Stimulated activated CD8-positive, alpha-beta memory T cell treated with anti-CD3 and anti-CD28 coated beads, Interleukin-2, amount 100 ng/mL, for 1 hour (primary cell): ENCODE measurements at places on chromosomes 5 and 9.

DNA sequence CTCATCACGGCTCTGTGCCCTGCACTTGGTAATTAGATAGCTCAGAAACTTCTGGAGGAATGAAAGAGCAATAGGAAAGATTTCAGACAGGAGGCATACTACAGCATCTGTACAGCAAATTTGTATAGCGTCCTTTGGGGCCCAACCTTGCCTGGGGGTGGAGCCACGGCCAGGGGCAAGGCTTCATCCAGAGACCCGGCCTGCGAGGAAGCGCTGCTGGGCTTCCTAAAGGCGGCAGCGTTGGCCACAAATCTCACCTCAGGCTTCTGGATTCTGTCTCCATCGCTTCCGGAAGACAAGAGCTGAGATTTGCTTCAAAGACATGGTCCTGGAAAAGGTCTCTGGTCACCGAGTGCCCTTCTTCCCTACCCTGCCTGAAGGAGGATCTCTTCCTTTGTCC, 12.2 kb upstream of the SPATA31D1 start:
- DNase-seq = no peak

- no peak for DNase-seq
Observed at GRCh38 chr5:9447691-9448090, 98.2 kb downstream of the SEMA5A start.

GRCh38 chr9:93105620-93106019, 9.6 kb downstream of the CARD19 start:
- DNase-seq = no peak

DNA sequence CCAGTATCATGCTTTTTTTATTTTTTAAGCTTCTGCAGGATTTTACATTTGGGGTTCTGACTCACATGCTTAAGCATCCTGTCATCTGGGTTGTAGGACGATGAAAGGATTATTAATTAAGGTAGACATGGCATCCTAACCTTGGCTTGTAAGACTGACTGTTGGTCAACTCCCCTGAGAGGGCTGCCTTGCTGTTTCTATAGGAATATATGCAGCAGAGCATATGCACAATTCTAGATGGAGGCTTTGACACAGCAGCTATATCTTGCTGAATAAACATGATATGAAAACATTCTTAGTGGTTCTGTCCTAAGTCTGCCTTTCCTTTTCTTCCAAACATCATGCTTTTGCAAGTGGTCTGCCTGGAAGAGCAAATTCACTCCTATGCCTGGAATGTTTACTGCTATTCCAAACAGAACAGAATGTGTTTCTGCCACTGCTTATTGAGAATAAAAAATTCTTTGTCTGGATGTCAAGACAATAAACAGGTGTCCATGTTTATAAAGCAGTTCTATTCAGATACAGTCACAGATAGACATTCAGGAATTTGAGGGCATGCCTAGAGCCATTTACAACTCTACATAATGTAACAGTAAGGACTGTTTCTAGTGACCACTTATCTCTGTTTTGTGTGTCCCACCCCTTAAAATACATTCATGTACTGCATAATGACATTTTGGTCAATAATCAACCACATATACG, 166.2 kb upstream of the PPP2R2B start:
- DNase-seq = no peak

DNA sequence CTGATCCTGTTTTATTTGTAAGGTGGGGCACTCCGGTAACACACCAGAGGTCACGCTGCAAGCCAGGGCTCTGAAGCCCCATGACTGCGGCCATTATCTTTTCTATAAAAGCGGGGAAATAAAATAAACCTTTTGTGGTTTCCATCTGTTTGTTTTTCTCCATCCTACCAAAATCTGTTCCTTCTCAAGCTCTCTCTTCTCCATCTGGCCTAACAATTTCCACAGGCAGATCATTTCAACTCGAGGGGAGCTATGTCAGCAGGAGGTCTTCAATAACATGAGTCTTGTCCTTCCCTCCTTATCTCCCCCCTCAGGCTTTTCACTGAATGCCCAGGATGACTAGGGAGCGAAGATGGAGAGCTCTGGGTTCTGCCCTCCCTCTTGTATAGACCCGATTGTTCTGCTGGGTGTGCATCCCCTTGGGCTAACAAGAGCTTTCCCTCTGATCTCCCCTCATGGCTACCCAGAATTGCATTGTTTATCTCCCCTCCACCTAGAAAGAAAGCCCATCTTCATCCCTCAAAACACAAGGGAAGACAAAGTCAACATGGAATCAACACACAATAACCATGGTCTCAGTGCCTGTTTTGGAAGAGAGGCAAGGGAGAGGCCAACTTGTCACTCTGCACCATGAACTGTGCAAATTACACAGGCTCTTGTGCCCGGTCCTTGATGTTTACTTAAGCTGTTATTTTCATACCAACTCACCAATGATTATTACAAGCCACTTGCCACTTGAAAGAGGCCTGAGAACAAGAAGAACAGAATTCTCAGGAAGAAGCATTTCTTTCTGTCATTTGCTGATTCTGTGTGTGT, 187.8 kb downstream of the FANCC start:
- no peak for DNase-seq

DNA sequence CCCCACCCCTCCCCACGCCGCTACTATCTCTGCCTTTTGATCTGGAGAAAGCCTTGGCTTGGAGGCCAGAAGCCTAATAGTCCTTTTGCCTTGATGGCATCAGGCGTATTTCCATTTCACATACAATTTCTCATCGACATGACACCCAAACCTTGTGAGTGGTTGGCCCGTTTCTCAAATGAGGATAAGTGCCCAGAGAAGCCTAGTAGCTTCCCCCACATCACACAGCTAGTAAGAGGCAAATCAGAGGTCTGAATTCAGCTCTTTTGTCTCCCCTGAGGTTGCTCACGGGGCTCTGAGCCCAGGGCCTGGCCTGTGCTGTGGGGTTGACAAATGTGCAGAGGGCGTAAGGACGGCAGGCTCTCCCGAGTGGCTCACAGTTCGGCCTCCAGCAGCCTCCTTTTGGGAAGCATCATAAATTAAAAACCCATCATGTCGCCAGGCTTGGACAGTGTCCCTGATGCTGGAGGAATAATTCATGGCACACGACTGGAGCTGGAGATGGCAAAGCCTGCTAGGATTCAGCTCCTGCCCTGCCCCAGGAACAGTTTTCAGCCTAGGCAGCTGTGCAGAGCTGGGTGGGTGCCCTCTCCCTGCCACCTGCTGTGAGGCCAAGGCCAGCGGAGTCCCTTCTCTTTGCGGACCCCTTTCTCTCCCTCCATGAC, 263.8 kb downstream of the NSG2 start:
- no peak for DNase-seq

GRCh38 chr9:130518943-130519799, 60.2 kb upstream of the FUBP3 start:
- DNase-seq = no peak

DNA sequence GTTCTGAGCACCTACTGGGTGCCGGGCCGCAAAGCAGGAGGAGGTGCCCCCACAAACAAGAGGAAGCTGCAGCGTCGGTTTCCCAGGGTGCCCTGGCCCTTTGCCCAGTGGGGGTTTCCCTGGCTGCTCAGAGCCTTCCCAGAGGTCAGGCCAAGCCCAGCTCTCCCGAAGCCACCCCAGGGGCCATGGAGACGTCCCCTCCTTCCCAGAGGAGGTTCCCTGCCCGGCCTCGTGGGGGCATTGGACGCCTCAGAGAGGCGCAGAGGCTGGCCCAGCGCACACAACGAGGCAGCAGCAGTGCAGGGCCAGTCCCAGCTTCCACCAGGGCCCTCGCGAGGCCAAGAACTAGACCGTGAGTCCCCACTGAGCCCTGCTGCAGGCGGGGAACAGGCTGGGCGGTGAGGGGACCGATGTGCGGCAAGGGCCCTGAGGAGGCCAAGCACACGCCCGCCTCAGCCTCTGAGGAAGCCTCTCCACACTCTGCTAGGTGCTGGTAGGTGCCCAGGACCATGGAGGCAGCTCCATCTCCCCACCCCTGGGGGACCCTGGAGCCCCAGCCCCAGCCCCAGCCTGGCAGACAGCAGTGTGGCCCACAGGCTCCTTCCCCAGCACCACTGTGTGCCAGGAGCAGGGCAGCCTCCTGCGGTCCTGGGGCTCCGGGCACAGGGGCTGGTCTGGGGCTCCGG, 7.0 kb downstream of the DIPK1B start:
- DNase-seq = no peak

DNA sequence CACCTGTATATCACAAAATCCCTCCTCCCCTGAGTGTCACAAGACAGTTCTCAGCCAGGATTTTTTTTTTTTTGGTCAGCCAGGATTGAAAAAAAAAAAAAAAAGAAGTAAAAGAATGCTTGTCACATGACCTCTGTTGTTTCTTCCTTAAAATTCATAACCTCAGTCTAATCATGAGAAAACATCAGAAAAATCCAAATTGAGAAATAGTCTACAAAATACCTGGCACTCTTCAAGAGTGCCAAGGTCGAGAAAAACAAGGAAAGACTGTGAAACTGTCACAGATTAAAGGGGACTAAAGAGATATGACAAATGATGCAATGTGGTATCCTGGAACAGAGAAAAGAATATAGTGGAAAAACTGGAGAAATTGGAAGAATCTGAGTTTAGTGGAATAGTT, 58.5 kb upstream of the SUB1 start:
- DNase-seq = no peak

- no peak for DNase-seq
Observed at GRCh38 chr5:54717459-54717858, 199.9 kb downstream of the SNX18 start.

- no peak for DNase-seq
Observed at GRCh38 chr5:91293131-91293530, 90.0 kb downstream of the ARRDC3 start.

GRCh38 chr5:73603998-73604397, 22.0 kb upstream of the ARHGEF28 start:
- DNase-seq = no peak

- no peak for DNase-seq
Observed at GRCh38 chr5:21219966-21220365, 1232.0 kb upstream of the CDH18 start.

DNA sequence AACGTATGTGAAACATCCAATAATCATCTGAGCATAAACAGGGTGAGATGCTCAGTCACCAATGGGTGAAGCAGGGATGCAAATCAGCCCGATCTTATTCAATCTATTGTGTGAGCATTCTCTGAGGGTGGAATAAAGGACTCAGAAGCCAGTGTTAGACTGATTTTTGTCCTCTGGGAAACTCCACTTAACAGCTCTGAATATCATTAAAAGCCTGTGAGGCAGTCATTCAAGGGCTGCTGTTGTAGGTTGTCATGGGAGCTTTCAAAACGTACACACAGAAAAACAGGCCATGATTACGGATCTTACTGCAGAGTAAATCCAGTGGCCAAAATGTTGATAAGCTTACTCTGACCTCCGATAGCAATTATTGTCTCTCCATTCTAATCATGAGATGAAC, 266.5 kb upstream of the EFNA5 start:
- DNase-seq = no peak

DNA sequence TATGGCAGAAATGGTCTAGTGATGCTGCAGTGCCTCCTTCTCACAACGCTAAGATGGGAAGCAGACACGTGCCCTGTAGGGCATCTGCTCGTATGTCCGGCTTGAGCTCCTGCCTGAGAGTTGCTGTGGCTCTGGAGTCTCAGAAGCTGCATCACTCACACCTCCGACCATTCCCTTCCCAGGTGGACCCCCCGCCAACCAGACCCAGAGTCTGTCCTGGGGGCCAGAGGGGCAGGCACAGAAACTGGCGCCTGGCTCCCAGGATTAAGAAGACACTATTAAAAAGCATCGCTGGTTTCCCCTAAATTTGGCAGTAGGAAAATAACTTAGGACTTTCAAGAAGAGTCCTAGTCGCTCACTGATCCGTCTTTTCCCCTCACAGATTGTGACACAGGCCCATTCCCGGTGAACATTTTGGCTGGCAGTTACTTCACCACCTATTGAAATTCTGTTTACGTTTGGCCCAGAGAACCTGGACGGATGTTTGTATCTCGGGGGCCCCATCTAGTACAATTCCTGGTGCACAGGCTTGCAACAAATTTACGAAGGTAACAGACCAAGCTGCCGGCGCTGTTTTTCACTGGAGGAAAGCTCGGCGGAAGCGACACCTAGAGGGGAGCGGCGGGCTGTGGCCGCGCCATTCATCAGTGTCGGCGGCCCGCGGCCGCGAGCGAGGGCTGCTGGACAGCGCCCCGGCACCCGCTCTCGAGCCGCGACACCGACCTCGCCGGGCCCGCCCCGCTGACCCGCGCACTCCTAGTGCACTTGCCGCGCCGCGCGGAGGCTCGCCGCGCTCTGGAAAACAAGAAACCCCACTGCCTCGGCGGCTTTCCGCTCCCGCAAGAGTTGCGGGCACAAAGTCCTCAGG, 1.6 kb downstream of the FSTL4 start:
- no peak for DNase-seq

DNA sequence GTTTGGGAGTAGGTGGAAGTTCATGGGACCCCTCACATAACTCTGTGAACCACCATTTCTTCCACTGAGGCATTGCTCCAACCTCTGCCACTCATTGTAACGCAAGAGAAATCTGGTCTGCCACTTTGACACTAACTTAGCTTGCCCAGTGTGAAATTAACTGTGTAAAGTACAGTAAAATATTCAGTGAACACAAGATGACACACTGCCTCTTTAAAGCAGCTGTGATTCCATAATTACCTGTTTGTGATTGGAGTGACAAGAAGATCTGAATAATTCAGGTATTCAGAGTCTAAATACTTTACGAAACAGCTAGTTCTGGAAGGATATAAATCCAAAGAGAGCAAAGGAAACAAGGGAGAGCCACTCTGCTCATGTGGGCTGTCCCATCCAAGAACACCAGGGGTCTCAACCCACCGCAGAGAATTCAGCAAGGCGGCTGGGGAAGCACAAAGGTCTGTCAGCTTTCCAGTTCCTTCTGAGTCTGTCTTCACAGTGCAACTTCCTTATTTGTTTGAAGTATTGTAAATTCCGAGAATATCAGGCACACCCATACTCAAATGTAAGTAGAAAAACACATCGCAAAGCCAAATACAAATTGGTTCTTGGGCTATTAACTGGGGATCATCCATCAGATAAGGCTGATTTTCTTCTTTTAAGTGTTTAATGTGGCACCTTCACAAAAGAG, 86.9 kb downstream of the GNAQ start:
- DNase-seq = no peak

DNA sequence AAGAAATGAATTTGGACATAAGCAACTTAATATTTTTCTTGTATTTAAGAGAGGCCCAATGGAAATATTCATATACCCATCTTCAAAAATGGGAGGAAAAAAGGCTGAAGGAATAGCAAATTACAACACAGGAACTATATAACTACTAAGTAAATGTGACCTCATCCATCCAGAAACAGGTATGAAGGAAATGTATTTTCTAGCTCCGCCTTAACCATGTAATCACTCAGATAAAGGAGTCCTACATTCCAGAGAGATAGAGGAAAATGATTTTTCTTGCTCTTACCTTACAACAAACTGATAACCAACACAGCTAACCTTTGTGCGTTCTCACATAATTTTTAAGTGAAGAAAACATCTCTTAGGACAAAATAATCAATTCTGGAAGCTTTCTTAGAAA, 96.5 kb downstream of the NR6A1 start:
- DNase-seq = no peak

DNA sequence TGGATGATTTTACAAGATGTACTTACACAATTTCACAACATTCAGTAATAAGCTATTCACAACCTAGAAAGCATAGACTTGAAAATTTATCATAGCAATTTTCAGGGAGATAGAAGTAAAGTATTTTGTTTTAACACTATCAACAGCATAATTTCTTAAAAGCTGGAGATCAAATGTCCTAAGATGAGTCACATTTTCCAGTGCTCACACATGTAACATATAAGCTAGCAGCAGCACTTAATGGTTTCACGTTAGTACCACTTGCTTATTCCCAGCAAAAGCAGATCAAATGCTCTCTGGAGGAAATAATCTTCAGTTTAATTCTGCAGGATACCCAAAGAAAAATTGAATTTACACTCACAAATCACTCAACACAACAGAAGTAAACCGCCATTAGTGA, 6.5 kb downstream of the OR13C8 start:
- DNase-seq = no peak

- DNase-seq = no peak
Observed at GRCh38 chr5:157867751-157868387, 8.9 kb upstream of the CLINT1 start.
